ENCODE measurements at places on chromosomes 3 and 15.

GRCh38 chr3:121648219-121648958 lies 12.3 kb downstream of the HCLS1 start:
- H3K27ac ChIP-seq: no peak overlapping the region
- H3K4me3 ChIP-seq: no peak overlapping the region
- DNase-seq: no peak
- peaks cover 11% of the 10 kb centered on the region for H3K4me1 ChIP-seq
- H3K27me3 ChIP-seq: no peaks in the 10 kb centered on the region

DNA sequence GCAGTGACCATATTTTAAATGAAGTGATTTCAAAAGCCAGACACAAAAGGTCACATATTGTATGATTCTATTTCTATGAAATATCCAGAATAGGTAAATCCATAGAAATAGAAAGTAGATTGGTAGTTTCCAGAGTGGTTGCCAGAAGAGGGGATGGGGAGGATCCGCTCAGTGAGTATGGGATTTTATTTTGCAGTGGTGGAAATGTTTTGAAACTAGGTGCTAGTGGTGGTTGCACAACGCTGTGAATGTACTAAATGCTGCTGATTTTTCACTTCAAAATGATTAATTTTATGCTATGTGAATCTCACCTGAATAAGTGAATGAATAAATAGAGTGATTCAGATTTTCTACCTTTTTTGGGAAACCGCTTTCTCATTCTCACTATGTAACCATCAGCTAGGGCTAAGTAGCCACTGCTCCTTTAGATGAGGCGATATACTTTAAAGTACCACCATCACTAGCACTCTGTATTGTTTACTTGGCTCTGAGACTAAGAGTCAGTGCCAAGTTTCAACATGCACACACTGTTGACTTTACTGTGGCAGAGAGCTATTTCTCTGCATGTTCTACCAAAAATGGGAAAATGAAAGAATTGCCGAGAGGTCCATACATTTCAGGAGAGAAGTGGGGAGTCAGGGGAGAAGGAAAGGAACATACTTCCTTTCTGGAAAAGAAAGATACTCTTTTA lies 90.7 kb upstream of the GOLIM4 start:
- no peak for DNase-seq
- H3K4me1 ChIP-seq: no peaks in the 10 kb centered on the region
- H3K27ac ChIP-seq: no peak overlapping the region
- H3K36me3 ChIP-seq: no peaks in the 10 kb centered on the region
- H3K4me3 ChIP-seq: no peak overlapping the region

DNA sequence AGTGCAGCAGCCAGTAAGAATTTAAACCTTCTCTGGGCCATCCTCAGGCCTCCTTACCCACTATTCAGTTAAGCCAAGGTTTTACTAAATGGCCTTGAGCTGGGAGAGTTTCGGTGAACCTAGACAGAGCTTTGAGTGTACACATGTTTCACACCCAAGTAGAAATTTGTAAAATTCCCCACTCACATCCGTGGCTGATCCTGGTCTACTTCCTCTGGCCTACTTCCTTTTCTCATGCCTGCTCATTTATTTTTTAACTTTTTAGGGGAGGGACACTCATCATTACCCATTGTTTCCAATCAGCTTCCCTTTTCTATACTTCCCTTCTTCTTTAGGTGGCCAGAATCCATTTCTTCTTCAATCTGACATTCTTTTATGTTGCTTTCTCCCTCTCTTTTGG lies 7.6 kb downstream of the CX3CR1 start:
- peak overlapping the region; percentile 27 for H3K27ac ChIP-seq
- no peak overlapping the region for H3K4me3 ChIP-seq
- H3K36me3 ChIP-seq: no peaks in the 10 kb centered on the region

- H3K27me3 ChIP-seq: no peaks in the 10 kb centered on the region
- no peaks in the 10 kb centered on the region for H3K36me3 ChIP-seq
Measured at GRCh38 chr15:39710681-39711080, 72.0 kb downstream of the FSIP1 start.

GRCh38 chr3:153305189-153305588 lies 143.2 kb downstream of the RAP2B start:
- H3K36me3 ChIP-seq: no peaks in the 10 kb centered on the region
- DNase-seq: no peak
- no peak overlapping the region for H3K27ac ChIP-seq
- no peaks in the 10 kb centered on the region for H3K27me3 ChIP-seq

- peak overlapping the region; percentile 21 for H3K27ac ChIP-seq
- DNase-seq: no peak
- no peak overlapping the region for H3K4me3 ChIP-seq
- no peaks in the 10 kb centered on the region for H3K36me3 ChIP-seq
- peaks cover under 1% of the 10 kb centered on the region for H3K27me3 ChIP-seq
Measured at GRCh38 chr3:130529486-130530215, 12.7 kb downstream of the COL6A6 start.

DNA sequence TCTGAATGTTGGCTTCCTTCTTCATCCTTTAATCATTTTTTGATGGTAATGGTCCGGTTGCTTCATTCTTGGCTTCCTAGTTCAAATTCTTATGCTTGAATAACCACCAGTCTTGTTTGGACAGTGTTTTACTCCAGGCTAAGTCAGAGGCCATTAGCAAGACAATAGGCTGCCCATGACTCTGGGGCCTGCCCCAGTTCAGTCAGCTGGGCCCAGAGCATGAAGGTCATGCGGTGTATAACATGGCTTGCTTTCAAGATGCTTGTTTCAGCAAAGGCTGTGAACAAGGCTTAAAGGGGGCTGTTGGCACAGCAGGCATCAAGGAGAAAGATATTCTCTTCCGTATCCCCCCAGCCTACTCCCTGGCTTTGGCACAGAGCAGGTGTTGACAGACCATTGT lies 13.7 kb downstream of the TM4SF18 start:
- no peaks in the 10 kb centered on the region for H3K27me3 ChIP-seq
- no peak for DNase-seq
- no peak overlapping the region for H3K4me3 ChIP-seq
- H3K27ac ChIP-seq: no peak overlapping the region
- H3K4me1 ChIP-seq: no peaks in the 10 kb centered on the region
- H3K36me3 ChIP-seq: no peaks in the 10 kb centered on the region

- H3K27ac ChIP-seq: no peak overlapping the region
- H3K36me3 ChIP-seq: no peaks in the 10 kb centered on the region
- DNase-seq: no peak
- no peak overlapping the region for H3K4me3 ChIP-seq
- no peaks in the 10 kb centered on the region for H3K27me3 ChIP-seq
Measured at GRCh38 chr3:74515451-74515850, 99.0 kb downstream of the CNTN3 start.

DNA sequence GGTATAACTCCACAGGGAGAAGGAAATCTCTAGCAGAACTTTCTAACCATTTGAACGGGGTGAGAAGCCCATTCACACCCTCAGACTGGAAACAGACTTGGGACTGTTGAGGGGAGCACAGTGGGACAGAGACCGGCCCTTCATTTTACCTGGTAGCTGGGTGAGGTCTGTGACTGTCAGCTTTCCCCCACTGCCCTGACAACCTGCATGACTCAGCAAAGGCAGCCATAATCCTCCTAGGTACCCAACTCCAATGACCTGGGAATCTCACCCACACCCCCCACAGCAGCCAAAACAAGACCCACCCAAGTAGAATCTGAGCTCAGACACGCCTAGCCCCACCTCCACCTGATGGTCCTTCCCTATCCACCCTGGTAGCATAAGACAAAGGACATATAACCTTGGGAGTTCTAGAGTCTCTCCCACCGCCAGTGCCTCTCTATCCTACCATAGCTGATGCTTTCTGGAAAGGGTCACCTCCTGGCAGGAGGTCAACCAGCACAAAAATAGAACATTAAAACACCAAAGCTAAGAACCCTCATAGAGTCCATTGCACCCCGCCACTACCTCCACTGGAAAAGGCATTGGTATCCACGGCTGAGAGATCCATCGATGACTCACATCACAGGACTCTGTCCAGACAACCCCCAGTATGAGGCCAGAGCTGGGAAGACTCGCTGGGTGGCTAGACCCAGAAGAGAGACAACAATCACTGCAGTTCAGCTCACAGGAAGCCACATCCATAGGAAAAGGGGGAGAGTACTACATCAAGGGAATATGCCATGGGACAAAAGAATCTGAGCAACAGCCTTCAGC lies 28.0 kb downstream of the SENP7 start:
- H3K4me3 ChIP-seq: no peak overlapping the region
- peaks cover 42% of the 10 kb centered on the region for H3K36me3 ChIP-seq
- no peak for DNase-seq
- H3K27me3 ChIP-seq: no peaks in the 10 kb centered on the region

GRCh38 chr3:148464246-148464645 lies 233.5 kb upstream of the AGTR1 start:
- no peak for DNase-seq
- no peak overlapping the region for H3K4me3 ChIP-seq
- H3K36me3 ChIP-seq: no peaks in the 10 kb centered on the region
- no peaks in the 10 kb centered on the region for H3K4me1 ChIP-seq
- no peaks in the 10 kb centered on the region for H3K27me3 ChIP-seq
- H3K27ac ChIP-seq: no peak overlapping the region
